ENCODE measurements at places on chromosomes 11 and 22. TPM values are rescaled to one million over a fixed set of nuclear protein-coding genes. Genes with fewer than 3 reads are reported as not detected.

Gene SPI1
- total RNA-seq, result not detected

Gene GPHA2
- not detected for total RNA-seq

DNA sequence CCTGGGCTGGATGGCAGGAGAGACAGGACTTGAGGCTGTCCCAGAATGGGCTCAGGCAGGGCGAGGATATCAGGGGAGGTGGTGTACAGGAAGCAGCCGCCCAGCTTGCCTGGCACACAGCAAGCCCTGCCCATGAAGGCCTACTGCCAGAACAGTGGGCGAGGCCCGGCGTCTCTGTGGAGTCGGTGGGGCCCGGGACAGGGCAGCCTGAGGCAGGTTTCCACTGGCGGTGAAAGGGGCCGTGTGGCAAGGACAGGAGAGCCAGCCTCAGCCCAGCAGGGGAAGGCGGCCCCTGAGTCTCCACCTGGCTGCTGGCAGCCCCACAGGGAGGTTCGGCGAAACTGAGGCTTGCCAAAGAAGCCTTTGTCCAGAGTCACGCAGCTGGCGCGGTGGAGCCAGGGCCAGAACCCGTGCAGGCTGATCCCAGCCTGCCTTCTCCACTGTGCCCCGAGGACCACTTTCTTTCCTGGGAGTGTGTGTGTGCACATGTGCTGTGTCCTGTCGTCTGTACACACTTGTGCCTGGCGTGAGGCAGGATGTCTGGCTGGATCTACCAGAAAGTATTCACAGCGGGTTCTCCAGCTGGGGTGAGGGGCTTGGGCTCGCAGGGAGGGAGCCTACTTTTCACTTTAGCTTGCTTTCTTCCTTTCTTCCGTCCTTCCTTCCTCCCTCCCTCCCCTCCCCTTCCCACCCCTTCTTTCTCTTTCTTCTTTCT lies 1.2 kb downstream of the TSPO start:
- DNase-seq, result no peak

DNA sequence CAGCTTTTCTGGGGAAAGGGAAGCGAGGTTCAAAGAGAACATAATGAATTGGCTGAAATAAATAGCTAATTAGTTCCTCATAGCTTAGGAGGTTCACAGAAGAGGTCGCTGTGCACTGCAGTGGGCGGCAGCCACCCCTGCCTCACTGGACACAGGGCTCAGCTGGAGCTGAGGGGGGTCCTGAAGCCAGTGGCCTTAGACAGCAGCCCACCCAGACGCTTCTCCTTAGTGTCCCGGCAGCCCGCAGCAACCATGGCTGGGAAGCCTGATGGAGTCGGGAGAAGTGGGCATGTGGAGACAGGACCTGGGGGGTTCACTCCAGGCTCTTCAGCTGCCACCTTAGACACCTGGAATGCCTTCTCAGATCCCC lies 75.4 kb downstream of the TRIM29 start:
- no peak for DNase-seq

DNA sequence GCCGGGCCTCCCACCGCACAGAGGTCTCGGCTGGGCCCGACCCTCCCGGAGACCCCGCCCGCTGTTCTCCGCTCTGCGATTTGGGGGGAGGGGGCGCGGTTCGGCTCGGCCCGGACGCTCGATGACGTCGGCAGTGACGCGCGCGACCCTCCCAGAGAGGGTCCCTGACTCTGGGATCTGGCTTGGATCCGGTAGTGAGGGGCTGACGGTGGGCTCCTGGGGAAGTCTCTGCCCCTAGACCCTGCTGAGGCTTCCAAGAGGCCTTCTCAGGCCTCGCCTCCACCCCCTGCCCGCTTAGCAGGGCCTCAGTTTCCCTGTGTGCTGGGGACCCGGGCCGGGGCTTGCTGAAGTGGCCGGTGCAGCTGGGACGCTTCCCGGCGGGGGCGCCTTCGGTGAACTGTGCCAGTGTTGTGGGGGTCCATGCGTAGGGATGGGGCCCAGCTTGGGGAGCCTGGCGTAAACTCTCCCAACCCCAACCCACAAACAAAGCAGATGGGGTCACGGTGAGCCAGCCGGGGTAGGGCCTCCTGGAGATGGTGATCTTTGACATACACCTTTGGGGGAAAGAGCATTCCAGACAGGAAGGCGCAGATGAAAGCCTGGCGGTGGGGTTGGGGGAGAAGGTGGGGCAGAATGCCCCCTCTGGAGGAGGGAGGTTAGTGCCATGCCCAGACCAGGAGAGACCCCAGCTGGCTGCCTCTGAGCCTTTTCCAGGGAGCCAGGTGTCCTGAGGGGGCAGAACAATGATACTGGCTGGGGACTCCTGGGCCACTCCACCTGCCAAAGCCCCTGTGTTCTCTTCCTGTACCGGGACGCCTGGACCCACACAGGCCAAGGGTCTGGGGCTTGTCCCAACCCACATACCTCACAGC lies 1.0 kb downstream of the B4GALNT4 start:
- peak; percentile 83 for DNase-seq

Data from glutamatergic neuron (in vitro differentiated cells).